Mesendoderm (in vitro differentiated cells): ENCODE measurements at places on chromosomes 2 and 18.

- DNase-seq = no peak
These were observed 70.0 kb downstream of the PDCL3 start for GRCh38 chr2:100632759-100633158.

DNA sequence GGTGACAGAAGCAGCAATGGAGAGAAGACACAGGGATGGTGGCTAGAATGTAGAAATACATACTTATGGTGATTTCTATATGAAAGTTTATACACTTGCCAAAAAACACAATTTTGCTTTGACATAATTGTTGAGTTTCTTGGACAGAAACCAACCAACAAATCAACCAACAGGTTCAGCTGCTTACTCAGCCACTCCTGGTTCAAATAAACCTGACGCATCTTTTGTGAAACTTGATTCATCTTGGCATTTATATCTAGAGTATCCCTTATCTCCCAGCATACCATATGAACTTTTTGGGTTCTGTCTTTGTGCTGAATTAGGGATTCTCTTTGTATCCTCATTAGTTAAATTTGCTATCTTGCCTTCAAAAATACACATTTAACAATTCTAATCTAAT is 54.1 kb upstream of the ERBB4 start:
- no peak for DNase-seq

DNA sequence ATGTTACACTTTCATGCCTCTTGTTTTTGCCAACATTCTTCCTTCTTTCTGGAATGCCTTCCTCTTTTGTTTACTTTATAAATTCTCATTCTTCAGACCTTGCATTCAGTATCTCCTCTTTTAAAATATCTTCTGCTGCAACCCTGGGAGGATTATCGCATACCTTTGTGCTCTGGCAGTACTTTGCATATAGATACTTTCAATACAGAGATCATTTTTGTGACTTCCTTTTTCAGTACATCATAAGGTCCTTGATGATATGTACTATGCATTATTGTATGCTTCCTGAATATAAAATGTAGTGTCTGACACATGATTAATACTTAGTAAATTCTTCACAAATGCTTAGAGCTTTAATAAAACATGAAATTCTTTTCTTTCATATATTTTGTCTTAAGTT is 538.7 kb downstream of the TRIB2 start:
- DNase-seq = no peak

DNA sequence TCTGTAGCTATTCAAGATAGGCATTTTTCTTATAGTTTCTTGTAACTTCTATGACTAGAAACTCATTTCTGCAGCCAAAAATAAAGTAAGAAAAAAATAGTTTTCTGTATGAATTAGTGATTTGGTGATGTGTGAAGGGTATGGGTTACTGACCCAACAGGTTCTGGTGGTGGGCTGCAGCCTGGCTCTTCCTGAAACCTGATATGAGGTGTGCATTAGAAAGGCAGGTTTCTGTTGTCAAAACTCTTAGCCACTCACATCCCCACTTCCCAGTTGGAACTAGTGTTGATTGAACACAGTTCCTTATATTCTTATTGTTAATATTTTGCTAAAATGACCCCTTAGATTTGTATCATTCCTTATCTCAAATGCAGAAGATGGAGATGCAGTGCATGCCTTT is 330.8 kb downstream of the THSD7B start:
- DNase-seq = no peak

DNA sequence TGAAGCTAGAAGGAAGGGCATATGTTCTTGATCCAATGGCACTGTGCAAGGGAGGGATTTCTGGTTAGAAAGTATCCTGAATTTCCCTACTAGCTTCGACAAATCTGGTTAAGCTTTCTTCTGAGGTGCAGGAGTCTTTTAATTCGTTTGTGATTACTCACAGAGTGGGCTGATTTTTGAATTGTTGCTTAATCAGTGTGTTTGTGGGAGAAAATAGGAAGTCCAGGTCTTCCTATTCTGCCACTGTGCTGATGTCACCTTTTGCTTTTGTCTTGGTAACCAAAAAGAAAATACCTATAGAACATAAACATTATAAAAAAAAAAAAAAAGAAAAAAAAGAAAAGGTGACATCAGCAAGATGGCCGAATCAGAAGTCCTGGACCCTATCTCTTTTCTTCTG is 1008.6 kb downstream of the TSN start:
- DNase-seq = no peak

DNA sequence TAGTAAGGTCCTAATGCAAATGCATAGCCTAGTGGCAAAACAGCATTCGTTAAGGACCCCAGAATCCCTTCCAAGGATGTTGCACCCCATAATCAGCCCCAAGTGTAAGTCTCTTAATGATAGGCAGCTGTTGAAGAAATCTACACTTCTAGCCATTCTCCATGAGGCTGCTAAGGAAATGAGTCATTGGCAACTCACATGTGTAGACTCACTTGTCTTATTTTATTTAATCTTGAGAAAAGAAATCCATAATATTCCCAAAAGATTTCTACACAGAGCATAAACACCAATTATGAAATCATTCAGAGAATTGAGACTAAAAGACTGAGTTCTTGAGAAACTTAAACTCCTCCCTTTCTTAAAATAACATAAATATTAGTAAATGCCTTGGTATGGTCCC is 52.4 kb downstream of the AKAIN1 start:
- no peak for DNase-seq

DNA sequence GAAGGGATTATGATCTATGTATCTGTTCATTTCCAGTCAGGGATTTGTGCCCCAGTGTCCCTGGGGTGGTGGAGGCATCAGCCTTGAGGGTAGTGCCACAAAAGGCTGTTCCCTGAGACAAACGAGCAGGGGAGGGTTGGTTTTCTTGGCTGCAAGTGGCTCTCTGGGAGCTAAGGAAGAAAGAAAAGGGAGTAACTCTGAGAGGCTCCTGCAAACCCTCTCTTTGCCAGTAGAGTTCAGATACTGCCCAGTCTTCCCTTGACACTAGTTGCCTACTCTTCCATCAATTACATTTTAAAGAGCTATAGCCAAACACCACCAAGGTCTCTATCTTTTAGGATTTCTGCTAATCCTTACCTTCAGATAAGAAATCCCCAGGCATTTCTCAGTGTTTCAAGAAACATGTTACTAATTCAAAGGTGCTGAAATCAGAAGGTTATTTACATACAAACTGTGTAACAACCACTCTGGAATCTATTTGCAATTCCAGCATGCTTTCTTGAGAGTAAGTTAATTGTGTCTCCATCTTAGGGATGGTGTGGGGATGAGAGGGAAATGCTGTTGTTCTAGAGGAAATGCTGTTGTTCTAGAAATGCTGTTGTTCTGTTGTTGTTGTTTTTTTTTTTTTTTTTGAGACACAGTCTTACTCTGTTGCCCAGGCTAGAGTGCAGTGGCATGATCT is 18.7 kb upstream of the KCTD1 start:
- peak; percentile 85 for DNase-seq

GRCh38 chr2:158753641-158754611 is 41.2 kb upstream of the DAPL1 start:
- DNase-seq = peak; percentile 82

DNA sequence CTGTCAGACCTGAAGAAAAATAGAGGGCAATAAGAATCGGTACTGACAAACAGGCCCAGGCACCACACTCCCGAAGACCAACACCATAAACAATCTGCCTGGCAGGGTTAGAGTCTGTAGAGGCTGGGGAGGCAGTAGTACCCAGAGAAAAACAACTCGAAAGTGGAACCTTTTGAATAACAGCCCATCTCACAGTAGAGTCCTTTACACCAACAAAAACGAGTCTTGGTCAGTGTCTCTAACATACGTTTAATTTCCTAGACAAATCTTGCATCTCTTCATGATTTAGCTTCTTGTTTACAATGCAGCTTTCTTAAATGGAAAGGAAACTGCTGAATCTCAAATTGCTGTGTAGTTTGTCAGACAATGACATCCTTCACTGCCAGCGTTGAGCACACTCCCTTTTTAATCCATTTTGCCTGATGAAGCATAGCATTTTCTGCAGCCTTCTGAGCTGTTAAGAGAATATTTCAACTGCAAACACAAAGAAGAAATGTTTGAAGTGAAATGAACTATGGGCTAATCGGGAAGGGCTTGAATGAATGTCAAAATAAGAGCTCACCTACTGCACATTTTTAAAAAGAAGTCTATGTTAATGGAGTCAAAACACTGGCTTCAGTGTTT is 73.1 kb upstream of the DSG1 start:
- no peak for DNase-seq

- peak; percentile 46 for DNase-seq
These were observed 95.3 kb upstream of the ALKAL2 start for GRCh38 chr2:383178-383577.

GRCh38 chr2:232831496-232831895 is 38.6 kb upstream of the SNORC start:
- no peak for DNase-seq

DNA sequence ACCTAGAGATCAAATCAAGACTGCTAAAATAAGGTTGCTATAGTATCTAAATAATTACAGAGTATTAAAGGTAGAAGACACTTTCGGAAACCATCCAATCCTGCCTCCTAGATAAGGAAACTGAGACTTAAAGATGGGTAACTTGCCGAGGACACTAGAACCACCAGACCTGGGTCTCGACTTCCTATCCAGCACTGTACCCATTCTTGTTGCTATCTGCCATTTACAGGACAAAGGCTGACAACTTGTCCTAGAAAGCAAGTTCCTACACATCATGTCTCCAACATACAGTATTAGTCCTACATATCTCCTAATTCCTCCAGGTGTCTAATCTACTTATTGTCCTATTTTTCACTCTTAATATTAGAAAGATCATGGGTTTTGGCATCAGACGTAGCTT is 37.7 kb downstream of the TRAK2 start:
- DNase-seq = no peak

DNA sequence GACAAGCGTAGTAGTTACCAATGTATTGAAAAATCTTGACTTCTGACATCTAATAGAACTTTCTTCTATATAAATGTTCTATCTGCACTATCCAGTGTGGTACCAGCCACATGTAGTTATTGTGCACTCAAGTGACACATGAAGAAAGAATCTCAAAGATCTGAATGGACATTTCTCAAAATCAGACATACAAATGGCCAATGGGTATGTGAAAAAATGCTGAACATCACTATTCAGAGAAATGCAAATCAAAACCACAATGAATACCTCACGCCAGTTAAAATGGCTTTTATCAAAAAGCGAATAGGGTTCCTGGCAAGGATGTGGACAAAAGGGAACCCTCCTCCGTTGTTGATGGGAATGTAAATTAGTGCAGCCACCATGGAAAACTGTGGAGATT is 37.5 kb upstream of the SMCHD1 start:
- no peak for DNase-seq

DNA sequence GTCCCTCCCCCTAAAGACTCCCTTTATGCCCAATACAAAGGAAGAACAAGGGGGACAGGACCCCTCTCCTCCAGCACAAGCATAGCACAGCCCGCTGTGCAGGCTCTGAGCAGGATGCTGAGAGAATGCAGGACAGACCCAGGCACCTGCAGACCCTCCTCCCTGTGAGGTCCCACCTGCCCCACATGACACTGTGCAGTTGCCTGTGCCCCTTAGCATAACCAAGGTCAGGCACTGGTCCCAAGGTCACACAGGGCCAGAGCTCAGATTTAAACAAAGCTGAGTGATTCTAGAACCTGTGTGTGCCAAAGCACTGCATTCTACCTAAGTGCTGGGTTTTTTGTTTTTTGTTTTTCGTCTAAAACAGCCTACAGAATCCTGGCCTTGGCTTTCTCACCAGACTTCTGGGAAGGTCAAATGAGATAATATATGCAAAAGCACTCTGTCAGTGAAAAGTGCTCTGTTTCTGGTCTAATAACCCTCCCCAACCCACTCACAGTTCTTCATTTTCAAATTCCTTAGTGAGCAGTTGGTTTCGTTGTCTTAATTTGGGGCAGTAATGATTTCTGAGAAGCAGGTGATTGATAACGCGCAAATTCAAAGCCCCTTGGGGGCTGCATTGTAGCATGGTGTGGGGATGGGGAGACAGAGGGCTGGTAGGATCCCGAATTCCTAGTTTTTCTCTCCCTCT is 125.7 kb downstream of the KCTD1 start:
- DNase-seq = no peak
